ENCODE measurements at places on chromosomes 16 and 17.

DNA sequence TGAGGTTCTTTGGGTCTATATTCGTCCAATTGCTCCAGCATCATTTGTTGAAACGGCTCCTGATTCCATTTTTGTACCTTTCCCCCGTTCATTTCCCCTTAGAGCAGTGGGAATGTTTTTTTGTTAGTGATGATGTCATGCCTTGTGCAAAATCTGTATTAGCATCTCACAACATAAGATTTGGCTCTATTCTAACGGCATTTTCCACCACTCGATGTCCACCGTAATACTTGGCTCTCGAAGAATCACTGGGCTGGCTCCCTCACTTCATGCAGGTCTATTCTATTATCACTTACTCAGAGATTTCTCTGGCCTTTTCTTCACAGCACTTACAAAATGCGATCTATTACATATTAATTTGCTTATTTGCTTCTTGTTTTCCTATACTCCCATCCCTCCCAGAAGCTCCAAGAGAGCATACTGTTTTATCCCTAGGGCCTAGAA lies 571 bp upstream of the NME1 start:
- DNase-seq, result no peak

GRCh38 chr16:73033271-73033998 lies 14.5 kb downstream of the ZFHX3 start:
- no peak for DNase-seq

- no peak for DNase-seq
Observed at GRCh38 chr17:79077587-79077986, 3.0 kb downstream of the ENGASE start.

GRCh38 chr17:74192950-74193781 lies 10.3 kb upstream of the RPL38 start:
- no peak for DNase-seq

GRCh38 chr17:43873091-43873490 lies 26.1 kb downstream of the CD300LG start:
- no peak for DNase-seq

DNA sequence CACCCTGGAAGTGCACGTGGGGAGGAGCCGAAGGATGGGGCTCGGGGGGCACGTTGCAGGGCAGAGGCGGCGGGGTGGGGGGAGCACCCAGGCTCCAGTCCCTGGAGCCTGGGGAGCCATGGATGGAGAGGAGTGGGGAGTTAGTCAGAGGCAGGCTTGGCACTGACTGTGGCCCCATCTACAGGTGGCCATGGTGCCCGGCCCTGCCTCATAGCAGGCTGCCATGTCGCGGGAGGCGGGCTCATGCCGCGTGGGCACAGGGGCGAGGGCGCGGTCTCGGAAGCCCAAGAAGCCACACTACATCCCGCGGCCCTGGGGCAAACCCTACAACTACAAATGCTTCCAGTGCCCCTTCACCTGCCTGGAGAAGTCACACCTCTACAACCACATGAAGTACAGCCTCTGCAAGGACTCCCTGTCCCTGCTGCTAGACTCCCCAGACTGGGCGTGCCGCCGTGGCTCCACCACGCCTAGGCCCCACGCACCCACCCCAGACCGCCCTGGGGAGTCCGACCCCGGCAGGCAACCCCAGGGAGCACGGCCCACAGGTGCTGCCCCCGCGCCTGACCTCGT lies 3.0 kb downstream of the PRR35 start:
- DNase-seq, result no peak

DNA sequence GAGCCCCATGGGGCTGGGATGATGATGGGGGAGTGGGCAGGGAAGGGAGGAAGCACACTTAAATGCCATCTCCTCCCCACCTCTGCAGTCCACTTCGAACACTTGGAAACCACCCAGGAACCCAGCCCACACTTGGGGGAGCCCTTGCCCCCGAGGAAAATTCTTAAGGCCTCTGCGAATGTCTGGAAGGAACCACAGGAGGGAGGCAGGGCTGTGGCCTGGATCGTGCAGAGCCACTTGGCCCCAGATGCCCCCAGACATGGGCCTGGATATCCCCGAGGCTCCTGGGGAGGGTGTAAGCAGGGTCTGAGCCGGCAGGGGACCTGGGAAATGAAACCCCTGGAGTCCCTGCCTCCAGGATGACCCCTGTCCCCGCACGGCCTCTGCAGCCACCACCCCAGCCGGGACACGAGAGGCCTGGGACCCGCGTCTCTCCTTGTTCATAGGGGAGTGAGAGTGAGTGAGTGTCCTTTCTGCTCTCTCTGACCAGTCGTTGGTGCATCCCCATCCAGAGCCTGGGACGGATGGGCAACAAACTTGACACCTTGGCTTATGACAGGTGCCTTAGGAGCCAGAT lies 11.8 kb upstream of the MTSS2 start:
- DNase-seq, result no peak

DNA sequence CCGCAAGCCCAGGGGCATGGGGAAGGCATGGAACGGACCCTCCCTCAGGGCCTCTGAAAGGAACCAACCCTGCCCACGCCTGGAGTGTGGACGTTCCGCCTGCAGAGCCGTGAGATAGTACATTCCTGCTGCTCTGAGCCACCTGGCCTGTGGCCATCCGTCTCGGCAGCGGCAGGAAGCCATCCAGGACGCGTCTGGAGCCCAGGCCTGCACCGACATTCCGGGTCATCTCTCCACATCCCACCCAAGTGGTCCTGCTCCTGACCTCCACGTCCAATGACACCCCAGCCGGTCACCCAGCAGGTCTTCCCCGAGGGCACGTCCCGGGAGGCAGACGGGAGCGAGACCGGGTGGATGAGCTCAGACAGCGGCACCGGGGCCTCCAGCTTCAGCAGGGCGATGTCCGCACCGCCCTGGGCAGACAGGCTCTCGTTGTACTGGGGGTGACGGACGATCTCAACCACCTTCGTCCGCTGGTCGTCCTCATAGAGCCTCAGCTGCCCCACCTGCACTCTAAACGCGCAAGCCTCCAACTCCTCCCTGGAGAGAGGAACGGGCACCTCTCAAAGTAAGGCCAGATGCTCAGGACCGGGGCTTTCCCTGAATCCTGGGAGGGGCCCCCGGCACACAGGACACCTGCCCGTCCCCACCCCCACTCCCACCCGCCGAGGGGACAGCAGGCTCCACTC lies 21.3 kb upstream of the UBE2I start:
- DNase-seq, result no peak

DNA sequence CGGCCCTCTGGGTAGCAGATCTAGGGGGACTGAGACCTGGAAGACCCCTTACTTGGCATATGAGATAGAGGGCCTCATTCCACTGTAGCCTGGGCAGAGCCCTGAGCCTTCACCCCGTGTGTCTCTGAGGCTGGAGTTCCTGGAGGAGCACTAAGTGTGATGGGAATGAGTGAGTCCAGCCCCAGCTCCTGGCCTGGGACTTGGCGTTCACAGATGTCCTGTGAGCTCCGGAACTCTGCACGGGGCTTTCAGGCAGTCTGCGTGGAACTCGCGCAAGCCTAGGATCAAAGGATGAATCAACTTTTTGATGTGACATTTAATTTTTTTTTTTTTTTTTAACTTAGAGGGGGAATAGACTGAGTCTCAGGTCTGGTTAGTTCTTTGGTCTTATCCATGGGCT lies 1.8 kb downstream of the NKD1 start:
- no peak for DNase-seq

DNA sequence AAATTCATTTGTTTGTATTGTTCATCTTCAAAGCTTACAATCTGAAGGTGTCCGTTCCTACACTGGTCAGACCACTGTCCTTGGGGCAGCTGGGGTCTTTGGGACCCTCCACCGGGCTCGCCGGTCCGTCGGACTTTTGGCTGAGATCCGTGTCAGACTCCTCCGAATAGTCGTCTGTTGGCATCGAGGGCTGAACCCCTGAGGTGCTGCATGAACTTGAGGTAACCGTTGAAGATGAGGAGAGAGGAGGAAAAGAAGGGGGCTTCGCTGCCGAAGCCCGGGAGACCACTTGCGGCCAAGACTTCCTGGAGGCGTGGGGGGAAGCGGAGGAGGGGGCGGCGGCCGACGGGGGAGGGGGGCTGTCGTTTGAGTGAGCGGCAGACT lies 260.8 kb downstream of the ZFHX3 start:
- DNase-seq, result no peak

DNA sequence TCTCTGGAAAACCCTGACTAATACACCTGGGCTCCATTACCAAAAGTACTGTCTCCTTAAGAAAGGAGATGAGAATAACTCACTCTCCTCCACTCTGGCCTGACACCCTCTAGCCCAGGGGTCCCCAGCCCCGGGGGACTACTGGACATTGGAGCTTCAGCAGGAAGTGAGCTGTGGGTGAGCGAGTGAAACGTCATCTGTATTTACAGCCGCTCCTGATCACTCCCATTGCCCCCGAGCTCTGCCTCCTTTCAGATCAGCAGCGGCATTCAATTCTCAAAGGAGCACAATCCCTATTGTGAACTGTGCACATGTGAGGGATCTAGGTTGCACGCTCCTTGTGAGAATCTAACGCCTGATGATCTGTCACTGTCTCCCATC lies 126.3 kb upstream of the TNRC6C start:
- no peak for DNase-seq

- DNase-seq, result no peak
Observed at GRCh38 chr16:51151435-51151960, 428 bp upstream of the SALL1 start.

DNA sequence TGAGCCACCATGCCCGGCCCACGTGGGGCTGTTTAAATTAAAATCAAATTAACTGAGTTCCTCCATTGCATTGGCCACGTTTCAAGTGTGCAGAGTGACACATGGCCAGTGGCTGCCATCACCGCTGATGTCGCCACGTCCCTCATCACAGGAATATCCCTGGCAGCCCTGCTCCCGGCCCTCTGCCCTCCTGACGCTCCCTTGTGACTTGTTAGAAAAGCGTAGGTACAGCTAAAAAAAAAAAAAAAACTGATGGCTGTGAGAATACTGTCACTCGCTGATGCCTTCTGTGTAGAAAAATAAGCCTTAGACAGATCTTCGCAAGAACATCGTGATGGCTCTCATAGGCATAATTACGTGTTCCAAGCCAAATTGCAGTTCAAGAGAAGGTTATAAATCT lies 21.7 kb downstream of the CARHSP1 start:
- DNase-seq, result no peak

- DNase-seq, result no peak
Observed at GRCh38 chr16:22417019-22417418, 42.6 kb upstream of the CDR2 start.

GRCh38 chr17:47712330-47713023 lies 18.5 kb downstream of the TBKBP1 start:
- no peak for DNase-seq

Measured in stimulated activated CD8-positive, alpha-beta memory T cell treated with anti-CD3 and anti-CD28 coated beads, Interleukin-15, amount 100 ng/mL, for 1 hour (primary cell).